K562 (cell line): ENCODE measurements at places on chromosomes 13 and 19.
A peak's percentile ranks its signal among the peaks of the same experiment; 100 is the strongest.

DNA sequence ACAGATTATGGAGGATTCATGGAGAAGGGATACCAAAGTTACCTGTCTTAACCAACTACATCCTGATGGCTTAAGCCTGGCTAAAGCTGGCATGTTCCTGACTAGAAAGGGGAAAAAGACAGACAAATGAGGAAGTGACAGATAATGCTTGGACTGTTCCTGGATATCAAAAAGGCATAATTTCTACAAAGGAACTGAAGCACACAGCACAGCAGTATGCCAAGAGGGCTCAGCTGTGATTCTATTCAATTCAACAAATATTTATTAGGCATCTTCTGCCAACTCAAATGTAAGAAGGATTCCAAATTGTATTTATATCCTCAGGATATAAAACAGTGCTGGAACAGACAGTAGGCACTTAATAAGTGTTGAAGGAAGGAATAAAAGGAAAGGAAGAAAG, 59.5 kb downstream of the KLF12 start:
- no peaks in the 10 kb centered on the region for H3K4me1 ChIP-seq
- no peak for DNase-seq
- no peaks in the 10 kb centered on the region for H3K27me3 ChIP-seq
- no peaks in the 10 kb centered on the region for H3K36me3 ChIP-seq
- H3K4me3 ChIP-seq: no peak overlapping the region

DNA sequence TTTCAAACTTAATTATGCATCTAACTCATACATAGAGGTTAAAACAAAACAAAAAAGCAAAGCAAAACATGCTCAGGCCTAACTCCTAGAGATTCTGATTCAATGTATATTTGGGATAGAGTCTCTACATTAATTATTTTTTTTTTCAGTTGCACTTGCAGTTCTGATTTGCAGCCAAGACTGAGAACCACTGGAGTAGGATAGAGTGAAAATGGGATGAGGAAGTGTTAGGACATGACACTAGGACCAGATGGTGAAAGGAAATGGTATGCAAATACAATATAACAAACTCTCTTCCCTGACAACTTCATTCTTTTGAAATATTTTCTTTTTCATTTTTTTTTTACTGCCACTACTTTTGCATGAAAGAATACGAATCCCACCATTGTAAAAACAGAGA, 1.8 kb downstream of the CCDC122 start:
- no peak for DNase-seq
- no peaks in the 10 kb centered on the region for H3K4me1 ChIP-seq
- H3K27ac ChIP-seq: no peak overlapping the region
- no peaks in the 10 kb centered on the region for H3K36me3 ChIP-seq

DNA sequence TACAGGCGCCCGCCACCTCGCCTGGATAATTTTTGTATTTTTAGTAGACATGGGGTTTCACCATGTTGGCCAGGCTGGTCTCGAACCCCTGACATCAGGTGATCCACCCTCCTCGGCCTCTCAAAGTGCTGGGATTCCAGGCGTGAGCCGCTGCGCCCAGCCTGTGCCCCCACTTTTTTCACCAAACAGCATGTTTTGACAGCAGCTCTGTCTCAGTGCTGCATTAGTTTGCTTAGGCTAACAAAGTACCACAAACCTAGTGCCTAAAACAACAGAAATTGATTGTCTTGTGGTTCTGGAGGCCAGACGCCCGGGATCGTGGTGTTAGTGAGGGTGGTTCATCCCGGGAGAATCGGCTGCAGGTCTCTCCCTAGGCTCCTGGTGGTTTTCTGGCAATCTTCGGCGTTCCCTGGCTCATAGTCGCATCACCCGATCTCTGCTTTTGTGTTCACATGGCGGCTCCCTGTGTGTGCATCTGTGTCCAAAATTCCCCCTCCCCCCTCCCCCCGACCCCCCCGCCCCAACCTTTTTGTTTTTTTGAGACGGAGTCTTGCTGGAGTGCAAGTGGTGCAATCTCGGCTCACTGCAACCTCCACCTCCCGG, 30.0 kb downstream of the MYH14 start:
- peaks cover 14% of the 10 kb centered on the region; the same call in 2 of the 3 replicates for H3K27me3 ChIP-seq
- no peaks in the 10 kb centered on the region for H3K4me1 ChIP-seq
- H3K4me3 ChIP-seq: no peak overlapping the region
- no peaks in the 10 kb centered on the region for H3K36me3 ChIP-seq

DNA sequence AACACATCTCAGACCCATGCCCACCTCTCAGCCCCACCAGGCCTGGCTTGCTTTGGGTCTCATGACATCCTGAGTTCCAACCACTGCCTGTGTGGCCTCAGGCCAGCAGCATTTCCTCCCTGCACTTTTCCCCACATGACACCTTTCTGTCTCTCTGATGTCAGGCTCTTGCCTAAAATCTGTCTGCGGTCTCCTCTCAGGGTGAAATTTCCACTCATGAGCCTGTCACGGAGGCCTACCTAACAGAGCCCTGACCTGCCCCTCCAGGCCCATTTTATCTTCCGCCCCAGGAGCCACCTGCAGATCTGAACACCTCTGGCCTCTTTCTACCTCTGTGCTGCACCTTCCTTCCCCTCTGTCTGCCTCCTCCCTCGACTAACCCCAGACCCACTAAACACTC, 93.5 kb downstream of the ZDHHC20 start:
- H3K27me3 ChIP-seq: peaks cover 2% of the 10 kb centered on the region; the same call in 1 of the 2 replicates
- H3K4me1 ChIP-seq: no peaks in the 10 kb centered on the region; the same call in 1 of the 2 replicates
- H3K4me3 ChIP-seq: no peak overlapping the region
- DNase-seq: no peak

DNA sequence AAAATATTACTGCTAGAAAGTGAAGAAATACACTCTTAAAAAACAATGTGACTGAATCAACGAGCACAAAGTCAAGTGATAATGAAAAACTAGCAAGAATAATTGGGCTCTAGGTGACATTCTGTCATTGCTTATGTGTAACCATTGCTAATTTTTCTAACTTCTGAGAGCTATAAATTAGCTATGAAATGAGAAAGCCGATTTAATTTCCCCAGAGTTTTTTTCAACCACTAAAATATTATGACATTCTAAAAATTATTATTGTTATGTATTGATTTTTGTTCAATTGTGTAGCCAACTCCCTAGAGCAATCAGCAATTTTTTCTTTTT, 458.6 kb upstream of the ATXN8OS start:
- no peaks in the 10 kb centered on the region for H3K27me3 ChIP-seq
- DNase-seq: no peak
- no peak overlapping the region for H3K4me3 ChIP-seq
- H3K4me1 ChIP-seq: no peaks in the 10 kb centered on the region
- H3K36me3 ChIP-seq: no peaks in the 10 kb centered on the region
- no peak overlapping the region for H3K27ac ChIP-seq

GRCh38 chr19:1101337-1101698, 2.5 kb upstream of the GPX4 start:
- no peaks in the 10 kb centered on the region for H3K27me3 ChIP-seq
- peaks cover 14% of the 10 kb centered on the region; the same call in 2 of the 3 replicates for H3K36me3 ChIP-seq
- DNase-seq: no peak

DNA sequence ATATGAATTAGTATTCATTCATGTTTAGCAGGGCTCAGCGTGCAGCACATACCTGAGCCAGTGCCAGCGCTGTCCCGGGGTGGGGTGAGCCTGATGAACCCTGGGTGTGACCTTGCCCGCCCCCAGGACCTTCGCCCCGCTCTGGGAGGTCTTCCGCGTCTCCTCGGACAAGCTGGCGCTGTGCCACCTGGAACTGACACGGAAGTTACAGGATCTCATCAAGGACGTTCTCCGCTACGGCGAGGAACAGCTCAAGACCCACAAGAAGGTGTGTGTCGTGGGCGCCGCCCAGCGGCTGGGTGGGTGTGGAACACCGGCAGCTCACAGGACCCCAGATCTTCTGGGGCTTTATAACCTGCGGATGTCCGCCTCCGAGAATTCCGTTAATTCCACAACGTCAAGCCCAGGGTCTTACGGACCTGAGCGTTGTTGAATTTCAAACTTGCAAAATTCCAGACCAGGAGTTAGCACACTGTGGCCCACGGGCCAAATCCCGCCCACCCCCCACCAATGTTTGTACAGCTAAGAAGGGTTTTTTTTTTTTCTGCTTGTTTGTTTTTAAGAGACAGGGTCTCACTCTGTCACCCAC, 15.4 kb downstream of the FCHO1 start:
- H3K27ac ChIP-seq: no peak overlapping the region
- peaks cover 5% of the 10 kb centered on the region for H3K4me1 ChIP-seq
- DNase-seq: peak; percentile 63

- no peaks in the 10 kb centered on the region for H3K27me3 ChIP-seq
- H3K27ac ChIP-seq: no peak overlapping the region
- no peak overlapping the region for H3K4me3 ChIP-seq
Observed at GRCh38 chr19:48182434-48182833, 12.0 kb downstream of the ZSWIM9 start.

DNA sequence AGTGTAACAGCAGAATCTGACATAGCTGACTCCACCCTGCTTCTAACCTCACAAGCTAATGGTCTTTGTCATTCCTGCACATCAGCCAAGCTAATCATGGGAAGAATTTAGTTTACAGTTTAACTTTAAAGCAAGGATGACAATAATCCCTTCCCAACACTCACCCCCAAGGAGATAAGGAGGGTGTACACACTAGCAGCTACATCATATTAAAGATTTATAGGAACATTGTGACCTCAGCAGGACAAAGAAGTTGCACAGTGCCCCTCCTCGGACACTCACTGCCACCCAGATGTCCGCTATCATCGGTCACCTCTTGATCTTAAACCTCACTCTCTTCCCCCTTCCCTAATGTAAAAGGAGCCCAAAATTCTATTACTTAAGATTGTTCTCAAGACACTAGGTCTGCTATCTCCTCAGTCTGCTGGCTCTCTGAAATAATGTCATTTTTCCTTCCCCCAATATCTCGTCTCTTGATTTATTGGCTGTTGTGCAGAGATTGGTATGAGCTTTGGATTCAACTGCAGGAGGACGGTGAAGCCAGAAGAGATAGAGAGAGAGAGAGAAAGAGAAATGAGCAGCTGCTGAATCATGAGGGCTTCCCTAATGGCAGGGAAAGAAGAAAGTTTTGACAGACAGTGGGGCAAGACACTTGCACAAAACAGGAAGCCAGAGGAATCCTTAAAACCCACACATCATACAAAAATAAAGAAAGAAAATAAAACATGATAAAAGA, 17.5 kb upstream of the FFAR2 start:
- H3K27me3 ChIP-seq: peaks cover 62% of the 10 kb centered on the region
- H3K36me3 ChIP-seq: no peaks in the 10 kb centered on the region
- H3K4me3 ChIP-seq: no peak overlapping the region
- H3K27ac ChIP-seq: no peak overlapping the region
- DNase-seq: no peak

DNA sequence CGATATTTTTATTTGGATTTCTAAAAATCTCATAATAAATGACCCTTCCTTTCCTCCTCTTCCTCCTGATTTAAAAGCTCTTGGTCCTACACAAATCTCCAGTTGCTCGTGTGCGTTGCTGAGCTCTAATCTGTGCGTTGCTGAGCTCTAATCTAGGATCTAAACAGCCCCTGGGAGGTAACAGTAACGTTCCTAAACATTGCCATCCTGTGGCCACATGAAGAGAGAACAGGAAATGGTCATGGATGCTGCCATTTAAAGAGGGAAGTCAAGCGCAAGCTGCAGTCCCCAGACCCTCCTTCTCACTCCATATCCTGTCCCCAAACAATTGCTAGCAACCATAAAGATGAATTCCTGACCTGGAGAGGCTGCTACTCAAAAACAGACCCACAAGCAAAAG, 170.8 kb downstream of the NUFIP1 start:
- H3K27me3 ChIP-seq: peaks cover 30% of the 10 kb centered on the region
- peak; percentile 13 for DNase-seq
- no peaks in the 10 kb centered on the region for H3K4me1 ChIP-seq
- no peaks in the 10 kb centered on the region for H3K36me3 ChIP-seq

DNA sequence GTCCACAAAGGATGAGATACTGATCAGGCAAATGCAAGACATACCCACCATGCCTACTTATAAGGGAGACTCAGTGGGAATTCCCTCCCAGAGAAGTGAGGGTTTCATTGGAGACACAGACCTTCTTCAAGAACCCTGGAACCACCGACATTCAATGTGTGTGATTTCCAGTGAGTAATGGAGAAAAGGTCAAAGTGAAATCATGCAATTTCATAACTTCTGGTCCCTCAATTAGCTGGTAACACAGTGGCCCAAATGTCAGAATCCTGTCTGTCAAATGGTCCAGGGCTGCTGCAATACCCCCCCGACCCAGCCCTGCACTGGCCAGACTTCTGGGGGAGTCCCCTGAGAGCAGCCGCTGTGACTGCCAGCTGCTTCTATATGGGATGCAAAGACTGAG, 4.7 kb upstream of the METTL21C start:
- no peak for DNase-seq
- H3K4me1 ChIP-seq: no peaks in the 10 kb centered on the region

DNA sequence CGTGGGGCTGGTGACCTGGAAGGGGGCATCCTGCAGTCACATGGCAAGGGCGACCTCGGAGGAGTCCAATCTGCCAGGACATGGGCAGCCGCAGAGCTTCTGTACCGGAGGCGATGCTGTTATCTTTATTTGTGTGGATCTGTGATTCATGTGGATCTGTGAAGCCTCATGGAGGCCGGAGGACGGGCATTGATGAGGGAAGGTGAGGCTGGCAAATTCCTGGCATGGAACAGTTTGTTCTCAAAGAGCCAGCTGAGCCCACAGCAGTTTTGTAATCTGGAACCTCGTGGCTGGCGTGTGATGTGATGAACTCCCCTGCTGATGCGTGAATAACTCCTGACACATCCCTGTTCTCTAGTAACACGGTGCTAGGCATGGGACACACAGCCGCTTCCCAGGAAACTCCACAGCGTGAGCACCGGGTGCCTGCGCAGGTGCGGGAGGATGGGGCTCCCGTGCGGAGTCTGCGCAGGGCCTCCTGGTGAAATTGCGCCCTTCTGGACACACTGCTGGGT, 40.4 kb downstream of the ATP11A start:
- no peak overlapping the region for H3K27ac ChIP-seq
- peaks cover 18% of the 10 kb centered on the region; the same call in 2 of the 3 replicates for H3K4me1 ChIP-seq
- no peaks in the 10 kb centered on the region for H3K27me3 ChIP-seq
- DNase-seq: no peak
- H3K4me3 ChIP-seq: no peak overlapping the region

DNA sequence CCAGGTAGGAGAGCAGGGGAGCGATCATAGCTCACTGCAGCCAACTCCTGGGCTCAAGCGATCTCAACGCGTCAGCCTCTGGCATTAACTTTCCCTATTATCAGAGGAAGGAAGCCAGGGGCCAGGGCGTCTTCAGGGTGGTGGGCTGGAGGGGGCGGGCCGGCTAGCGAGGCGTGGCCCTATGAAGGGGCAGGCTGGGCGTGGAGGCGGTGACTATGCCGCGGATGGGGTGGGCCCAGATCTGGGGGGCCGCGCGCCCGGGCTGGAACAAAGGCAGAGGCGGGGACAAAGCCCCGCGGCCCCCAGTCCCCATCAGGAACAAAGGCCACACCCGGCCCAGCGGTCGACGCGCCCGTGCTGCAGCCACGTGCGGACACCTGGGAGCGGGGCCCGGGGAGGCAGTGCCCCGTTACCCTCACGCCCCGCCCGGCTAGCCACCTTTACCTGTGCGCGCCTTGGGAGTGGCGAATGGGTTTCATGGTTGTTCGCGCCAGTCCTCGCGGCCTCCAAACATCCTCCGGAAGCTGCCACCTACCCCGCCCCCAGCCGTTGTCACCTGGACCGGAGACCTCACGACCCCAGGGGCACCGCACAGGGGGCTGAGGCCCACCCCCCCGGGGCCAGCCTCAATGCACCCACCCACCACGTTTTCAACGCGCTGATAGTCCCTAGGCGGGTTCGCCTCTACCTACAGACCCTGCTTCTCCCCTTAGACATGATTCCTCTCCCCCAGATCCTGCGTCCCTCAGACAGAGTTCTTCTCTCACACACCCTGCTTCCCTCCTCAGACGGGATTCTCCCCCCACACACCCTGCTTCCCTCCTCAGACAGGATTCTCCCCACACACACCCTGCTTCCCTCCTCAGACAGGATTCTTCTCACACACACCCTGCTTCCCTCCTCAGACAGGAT, 5.4 kb upstream of the TRIM28 start:
- peaks cover 16% of the 10 kb centered on the region for H3K4me1 ChIP-seq
- H3K4me3 ChIP-seq: no peak overlapping the region
- no peaks in the 10 kb centered on the region for H3K36me3 ChIP-seq
- H3K27ac ChIP-seq: no peak overlapping the region
- no peak for DNase-seq
